Diencephalon (tissue), 1 donor: ENCODE measurements at places on chromosomes 5 and 9. TPM values are rescaled to one million over a fixed set of nuclear protein-coding genes. Genes with fewer than 3 reads are reported as not detected.

TUSC1 gene
- 11.5 TPM for total RNA-seq

BASP1 gene
- 460 TPM for total RNA-seq

CDH9 gene
- 57.4 TPM for total RNA-seq

GEMIN5 gene
- total RNA-seq: 22.6 TPM

NOTCH1 gene
- 41.3 TPM for total RNA-seq

DNAH5 gene
- 4.2 TPM for total RNA-seq

ADGRD2 gene
- 0.46 TPM for total RNA-seq

SLC9A3 gene
- total RNA-seq: 1.4 TPM

LEAP2 gene
- 1.2 TPM for total RNA-seq

CERCAM gene
- 10.4 TPM for total RNA-seq

PDE8B gene
- 15.5 TPM for total RNA-seq

VDAC1 gene
- total RNA-seq: 238 TPM

TBC1D9B gene
- 52.6 TPM for total RNA-seq

SPATA31C1 gene
- total RNA-seq: not detected

LCP2 gene
- total RNA-seq: 2.5 TPM

DNAI1 gene
- 4.4 TPM for total RNA-seq

EGFLAM gene
- 5.8 TPM for total RNA-seq

RGS7BP gene
- total RNA-seq: 21.2 TPM

MEIKIN gene
- total RNA-seq: 0.46 TPM

EQTN gene
- 1.4 TPM for total RNA-seq

LHX2 gene
- 8.3 TPM for total RNA-seq

GZMA gene
- total RNA-seq: not detected

POU5F2 gene
- 3.7 TPM for total RNA-seq

FGD3 gene
- total RNA-seq: 16.6 TPM

EFNA5 gene
- total RNA-seq: 22.6 TPM

CDC14B gene
- 41.3 TPM for total RNA-seq

CNTLN gene
- 25.1 TPM for total RNA-seq

IRGM gene
- total RNA-seq: not detected

IL33 gene
- 17.5 TPM for total RNA-seq

CCL27 gene
- 0.69 TPM for total RNA-seq

CNTNAP3 gene
- 30.7 TPM for total RNA-seq

SLC4A9 gene
- total RNA-seq: 0.23 TPM

FLT4 gene
- 2.5 TPM for total RNA-seq

NRG2 gene
- total RNA-seq: 5.1 TPM

FBXL7 gene
- total RNA-seq: 2.8 TPM

TMEM8B gene
- 10.4 TPM for total RNA-seq

BARX1 gene
- not detected for total RNA-seq

SPINK4 gene
- not detected for total RNA-seq

C9orf50 gene
- 0.23 TPM for total RNA-seq

WNK2 gene
- 30.7 TPM for total RNA-seq

TAF11L10 gene
- not detected for total RNA-seq

PCDHGA4 gene
- 12.5 TPM for total RNA-seq

ACSL6 gene
- 59.5 TPM for total RNA-seq

TIMD4 gene
- 0.23 TPM for total RNA-seq

COX7C gene
- 281 TPM for total RNA-seq

GALNT12 gene
- 2.5 TPM for total RNA-seq

LMX1B gene
- total RNA-seq: 1.8 TPM

GRAMD2B gene
- total RNA-seq: 21.5 TPM

SERF1B gene
- 75.7 TPM for total RNA-seq

GADD45G gene
- 8.8 TPM for total RNA-seq

STRBP gene
- 119 TPM for total RNA-seq
